ENCODE measurements at places on chromosomes 7 and 10.

DNA sequence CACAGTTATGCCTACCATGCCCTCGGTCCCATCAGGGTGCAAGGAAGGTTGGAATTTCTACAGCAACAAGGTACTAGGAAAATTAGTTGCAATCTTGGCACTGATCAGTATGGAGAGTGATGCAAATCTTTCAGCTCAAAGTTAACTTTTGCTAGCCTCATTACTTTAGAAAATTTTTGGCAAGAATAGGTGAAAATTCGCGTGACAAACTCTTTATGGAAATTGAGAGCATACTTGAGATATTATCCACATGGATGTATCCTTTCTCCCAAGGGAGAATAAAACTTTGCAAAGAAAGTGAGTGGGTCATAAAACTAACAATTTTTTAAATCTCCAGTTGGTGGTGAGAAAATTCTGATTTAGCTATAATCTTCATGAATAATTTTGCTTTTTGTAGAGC lies 71.1 kb upstream of the SLC39A12 start:
- no peak for DNase-seq

GRCh38 chr7:12805957-12806356 lies 118.5 kb downstream of the ARL4A start:
- DNase-seq, result no peak

GRCh38 chr10:131252567-131253276 lies 58.8 kb downstream of the TCERG1L start:
- no peak for DNase-seq

- DNase-seq, result no peak
Measured at GRCh38 chr7:80611779-80612178, 26.7 kb upstream of the CD36 start.

- DNase-seq, result no peak
Measured at GRCh38 chr10:60130130-60130579, 223.8 kb upstream of the CCDC6 start.

DNA sequence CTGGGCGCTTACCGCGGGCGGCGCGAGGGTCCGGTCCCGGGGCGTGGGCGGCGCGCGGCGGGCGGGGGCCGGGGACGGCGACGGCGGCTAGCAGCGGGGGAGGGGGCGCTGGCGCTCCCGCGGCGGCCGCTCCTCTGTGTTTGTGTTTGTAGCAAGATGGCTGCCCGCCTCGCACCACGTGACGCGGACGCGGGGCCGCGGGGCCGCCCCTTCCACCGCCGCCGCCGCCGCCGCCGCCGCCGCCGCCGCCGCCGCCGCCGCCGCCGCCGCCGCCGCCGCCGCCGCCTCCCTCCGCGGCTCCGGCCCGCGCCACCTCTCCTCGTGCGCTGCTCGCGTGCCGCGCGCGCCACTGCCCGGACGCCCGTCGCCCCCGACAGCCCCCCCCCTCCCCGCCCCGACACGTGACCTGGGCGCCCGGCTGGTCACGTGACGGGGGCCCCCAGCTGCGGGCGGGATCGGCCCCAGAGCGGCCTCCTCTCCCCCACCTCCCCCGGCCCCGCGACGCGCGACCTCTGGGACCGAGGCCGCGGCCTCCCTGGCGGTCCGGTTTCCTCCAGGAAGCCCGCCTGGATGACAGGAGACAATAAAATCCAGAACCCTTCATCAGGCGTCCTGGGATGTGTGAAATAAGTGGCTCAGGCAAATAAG lies at the start of gene GIGYF1:
Gene GIGYF1, minus strand, starts transcription at position 153 of the 648 bp plus-strand sequence. CDS start 6,012 bp downstream, outside the sequence.
- DNase-seq, result no peak

DNA sequence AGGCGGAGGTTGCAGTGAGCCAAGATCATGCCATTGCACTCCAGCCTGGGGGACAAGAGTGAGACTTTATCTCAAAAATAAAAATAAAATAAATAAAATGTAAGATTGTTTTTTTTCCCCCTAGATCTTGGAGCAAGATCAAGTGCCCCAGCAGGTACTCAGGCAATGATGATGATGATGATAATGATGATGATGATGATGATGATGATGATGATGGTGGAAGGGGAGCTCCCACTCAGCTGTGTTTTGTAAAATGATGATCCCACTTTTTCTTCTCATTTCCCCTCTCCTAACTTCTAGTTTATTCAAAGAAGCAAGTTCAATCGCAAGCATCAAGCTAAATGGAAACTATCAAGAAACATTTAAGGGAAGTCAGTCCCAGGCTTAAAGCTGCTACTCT lies 50.3 kb downstream of the PIK3CG start:
- no peak for DNase-seq

DNA sequence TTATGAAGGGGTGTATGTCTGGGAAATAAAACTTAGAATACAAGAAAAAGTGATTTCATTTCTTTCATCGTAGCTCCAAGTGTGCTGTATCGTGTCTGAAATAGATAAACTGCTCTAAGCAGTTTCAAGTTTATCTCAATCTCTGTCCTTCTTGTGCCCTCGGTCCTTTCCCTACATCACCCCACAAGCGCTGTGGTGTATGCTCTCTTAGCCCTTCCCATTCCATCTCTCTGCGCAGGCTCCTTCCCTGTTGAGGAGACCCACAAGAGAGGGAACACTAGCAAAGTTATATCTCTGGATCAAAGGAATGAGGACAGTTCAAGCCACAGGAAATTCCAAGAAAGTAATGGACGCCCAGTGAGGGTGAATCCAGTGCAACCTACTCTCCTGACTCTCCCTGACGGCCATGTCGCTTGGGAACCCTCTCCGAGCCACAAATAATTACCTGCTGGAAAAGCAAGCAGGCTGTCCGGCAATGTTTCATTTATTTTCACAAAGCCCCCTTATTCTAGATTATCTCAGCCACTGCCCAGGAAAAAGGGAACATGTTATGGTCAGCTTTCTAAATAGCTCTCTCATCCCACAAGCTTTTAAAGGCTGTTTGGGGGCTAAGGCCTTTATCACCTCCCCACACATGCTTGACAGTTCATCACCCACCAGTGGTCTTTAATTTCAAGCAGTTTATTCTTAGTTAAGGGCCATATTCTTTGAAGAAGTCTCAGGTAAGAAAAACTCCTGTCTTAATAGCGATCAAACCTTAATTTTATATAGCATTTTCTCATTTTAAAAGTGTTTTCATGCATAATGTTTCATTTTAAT lies 34.8 kb downstream of the LRRC4 start:
- DNase-seq, result no peak

GRCh38 chr7:94912085-94912484 lies 4.7 kb downstream of the PPP1R9A start:
- no peak for DNase-seq

DNA sequence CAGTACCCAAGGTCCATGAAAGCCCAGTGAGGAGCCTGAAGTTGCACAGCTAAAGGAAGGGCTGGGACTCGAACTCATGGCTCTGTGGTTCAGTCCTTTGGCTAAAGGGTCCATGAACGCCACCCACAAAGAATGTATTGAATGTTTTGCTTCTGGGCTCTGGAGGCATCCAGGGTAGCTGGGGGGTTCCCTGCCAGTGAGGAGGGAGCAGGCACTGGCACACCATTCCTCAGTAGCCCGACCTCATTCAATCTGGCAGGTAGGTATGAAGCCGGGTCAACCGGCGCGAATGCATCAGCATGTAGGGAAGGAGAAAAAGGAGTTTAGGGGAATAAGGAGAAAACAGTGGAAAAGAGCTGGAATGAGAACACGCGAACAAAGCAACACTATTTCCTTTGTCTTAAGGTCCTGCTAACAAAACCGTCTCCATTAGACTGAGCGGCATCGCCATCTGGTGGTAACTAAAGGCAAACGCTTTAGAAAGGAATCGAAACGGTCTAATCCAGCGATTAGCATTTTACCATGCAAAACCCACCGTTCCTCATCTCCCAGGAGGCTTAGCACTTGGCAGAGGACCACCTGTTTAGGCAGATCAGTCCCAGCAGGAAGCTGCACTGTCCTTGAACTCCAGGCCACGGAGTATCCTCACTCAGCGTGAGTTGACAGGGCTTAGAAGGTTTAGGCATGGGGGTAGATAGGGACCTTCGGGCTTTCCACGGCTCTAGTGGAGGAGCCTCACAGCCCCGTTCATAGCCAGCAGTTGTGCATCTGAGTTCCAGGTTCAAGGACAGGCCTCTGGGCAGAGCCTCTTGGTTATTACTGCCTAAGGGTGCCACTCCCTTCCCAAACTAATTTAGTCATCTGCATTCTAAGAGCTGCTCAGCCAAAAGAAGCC lies 122.8 kb downstream of the UBE2H start:
- DNase-seq, result peak; percentile 71

DNA sequence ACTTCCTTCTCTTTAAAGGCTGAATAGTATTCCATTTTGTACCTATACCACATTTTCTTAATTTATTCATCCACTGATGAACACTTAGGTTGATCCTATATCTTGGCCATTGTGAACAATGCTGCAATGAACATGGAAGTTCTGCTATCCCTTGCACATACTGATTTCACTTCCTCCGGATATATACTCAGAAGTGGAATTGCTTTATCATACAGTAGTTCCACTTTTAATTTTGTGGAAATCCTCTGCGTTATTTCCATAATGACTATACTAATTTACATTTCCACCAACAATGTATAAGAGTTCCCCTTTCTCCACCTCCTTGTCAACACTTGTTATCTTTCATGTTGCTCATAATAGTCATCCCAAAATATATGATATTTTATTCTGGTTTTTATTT lies 312.6 kb downstream of the PLXDC2 start:
- no peak for DNase-seq

DNA sequence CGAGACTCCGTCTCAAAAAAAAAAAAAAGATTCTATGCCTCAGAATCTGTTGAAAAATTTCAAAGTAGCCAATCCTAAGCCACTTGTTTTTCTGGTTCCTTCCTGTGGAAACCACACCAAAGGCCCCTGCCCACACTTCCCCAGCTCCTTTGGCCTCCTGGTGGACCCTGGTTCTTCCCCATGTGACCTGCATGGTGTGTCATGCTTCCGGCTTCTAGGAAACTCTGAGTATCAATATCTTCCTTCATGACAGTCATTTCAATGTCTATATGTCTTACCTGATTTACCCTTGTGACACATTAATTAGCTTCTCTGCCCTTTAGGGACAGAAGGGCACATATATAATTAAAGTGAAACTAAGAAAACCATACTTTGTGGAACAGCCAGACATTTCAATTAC lies 80.4 kb upstream of the GRB10 start:
- no peak for DNase-seq

GRCh38 chr7:134910214-134910890 lies 76.0 kb upstream of the AGBL3 start:
- no peak for DNase-seq

- no peak for DNase-seq
Measured at GRCh38 chr7:94325122-94325475, 69.6 kb upstream of the COL1A2 start.

DNA sequence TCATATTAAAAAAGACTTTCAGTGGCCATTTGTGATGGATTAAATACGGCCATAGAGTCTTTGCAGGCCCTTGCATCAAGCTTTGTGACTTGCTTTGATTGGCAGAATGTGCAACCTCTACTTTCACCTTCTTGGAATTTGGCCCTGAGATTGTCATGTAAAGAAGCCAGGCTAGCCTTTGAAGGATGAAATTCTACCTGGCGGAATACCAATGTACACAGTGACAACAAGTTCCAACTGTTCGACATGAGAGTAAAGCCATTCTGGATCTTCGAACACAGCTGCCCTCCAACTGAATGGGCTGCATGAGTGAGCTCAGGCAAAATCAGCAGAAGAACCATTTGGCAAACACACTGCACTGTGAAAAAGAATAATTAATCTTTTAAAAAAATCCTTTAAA lies 321.3 kb downstream of the PHF14 start:
- DNase-seq, result no peak

DNA sequence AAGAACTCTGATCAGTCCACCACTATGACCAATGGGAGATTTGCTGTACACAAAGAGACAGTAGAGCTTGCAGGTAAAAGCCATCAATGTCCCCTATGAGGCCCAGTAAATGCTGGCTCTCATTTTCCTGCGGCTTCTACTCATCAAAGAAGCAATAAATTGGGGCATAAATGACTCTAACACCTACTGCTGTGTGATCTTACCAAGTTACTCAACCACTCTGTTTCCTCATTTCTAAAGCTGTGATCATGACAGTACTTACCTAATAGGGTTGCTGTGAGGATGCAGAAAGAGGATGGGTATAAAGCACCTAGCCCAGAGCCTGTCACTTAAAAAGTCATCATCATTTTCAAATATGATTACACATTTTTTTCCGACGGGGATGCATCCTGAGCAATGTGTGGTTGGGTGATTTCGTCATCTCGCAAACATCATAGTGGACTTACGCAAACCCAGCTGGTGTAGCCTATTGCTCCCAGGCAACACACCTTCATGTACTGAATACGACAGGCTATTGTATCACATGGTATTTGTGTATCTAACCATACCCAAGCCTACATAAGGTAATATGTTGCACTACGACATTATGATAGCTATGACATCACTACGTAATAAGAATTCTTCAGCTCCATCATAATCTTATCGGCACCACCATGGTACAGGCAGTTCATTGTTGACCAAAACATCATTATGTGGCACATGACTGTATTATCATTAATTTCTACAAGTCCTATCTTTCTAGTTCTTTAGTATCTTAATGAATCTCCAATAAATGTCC lies 7.1 kb upstream of the MGMT start:
- DNase-seq, result no peak

DNA sequence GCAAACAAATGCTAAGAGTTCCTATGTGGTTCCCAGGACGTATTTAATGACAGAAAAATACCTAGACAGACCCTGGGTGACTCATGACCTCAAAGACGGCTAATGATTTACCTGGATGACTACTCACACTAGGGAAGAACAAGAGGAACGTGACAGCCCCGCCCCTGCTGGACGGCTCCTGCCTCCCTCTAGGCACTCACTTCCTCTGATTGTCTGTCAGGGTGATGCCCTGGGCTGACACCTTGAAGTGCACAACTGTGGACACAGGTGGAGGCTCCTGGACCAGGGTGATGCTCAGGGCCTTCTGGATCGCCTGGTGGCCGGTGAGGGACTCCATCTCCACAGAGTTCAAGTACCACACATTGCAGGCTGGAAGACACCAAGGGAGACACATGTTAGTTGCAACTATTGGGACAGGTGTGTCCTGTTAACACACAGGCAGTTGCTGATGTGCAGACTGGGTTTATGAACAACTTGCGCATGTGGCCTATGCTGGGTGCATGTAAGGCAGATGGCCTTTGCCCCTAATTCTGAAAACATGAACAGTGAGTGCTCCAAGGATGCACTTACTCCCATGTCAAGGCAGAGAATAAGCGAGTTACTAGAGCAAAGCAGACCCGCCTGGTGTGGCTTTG lies 298.3 kb downstream of the TNS3 start:
- no peak for DNase-seq

GRCh38 chr7:135300913-135301765 lies 67.5 kb downstream of the STRA8 start:
- no peak for DNase-seq

GRCh38 chr7:7446616-7447015 lies 89.1 kb downstream of the COL28A1 start:
- no peak for DNase-seq
